ENCODE measurements at places on chromosomes 1 and 21.

DNA sequence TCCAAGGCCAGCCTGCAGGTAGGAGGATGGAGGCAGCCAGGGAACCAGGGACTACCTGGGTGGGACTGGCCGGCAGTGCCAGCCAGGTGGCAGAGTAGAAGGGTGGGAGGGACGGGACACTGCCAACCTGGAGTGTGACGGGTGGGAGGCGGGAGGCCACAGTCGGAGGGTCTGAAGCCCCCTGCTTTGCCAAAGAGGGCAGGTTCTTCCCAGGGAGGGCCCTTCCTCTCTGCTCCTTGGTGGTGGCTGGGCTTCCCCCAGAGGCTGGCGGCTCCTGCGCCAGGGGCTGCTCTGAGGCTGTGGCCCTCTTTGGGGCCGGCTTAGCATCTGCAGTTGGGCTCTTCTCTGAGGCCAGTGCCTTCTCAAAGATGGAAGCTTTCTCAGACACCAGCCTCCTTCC, 8.7 kb upstream of the TNNT2 start:
- no peak for DNase-seq

- DNase-seq = no peak
Observed at GRCh38 chr1:224054611-224055010, 59.3 kb upstream of the FBXO28 start.

DNA sequence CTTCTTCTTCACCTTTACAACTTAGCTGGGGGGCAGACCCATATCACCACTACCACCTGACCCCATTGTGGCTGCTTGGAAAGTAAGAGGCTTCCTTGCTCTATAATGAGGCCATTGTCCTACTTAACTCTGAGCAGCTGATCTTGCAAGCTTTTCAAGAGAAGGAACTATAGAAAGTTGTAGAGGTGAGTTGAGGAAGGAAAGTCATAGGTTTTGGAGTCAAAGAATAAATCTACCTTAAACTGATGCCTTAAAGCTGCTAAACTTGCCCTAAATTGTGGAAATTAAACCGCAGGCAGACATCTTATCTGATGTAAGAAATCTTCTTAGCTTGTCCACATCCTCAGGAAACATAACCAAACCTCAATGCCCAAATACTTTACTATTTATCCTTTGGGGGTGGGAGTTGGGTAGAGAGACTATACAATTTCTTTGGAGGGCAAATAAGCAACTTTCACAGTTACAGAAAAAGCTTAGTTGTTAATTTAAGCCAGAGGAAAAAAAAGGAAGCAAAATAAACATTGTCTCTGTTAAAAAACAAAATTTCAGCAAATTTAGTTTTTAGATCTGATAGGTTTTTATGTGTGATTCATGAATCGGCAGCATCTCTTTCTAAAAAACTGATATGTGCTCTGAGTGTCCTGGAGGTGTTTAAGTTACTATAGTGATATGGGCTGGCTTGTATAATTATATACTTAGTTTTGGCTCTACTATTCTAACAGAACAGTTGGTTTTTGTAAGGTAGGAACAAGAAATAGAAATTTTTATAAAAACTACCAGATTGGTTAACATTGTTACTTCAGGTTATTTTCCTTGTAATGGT, 4.7 kb downstream of the IL23R start:
- no peak for DNase-seq

DNA sequence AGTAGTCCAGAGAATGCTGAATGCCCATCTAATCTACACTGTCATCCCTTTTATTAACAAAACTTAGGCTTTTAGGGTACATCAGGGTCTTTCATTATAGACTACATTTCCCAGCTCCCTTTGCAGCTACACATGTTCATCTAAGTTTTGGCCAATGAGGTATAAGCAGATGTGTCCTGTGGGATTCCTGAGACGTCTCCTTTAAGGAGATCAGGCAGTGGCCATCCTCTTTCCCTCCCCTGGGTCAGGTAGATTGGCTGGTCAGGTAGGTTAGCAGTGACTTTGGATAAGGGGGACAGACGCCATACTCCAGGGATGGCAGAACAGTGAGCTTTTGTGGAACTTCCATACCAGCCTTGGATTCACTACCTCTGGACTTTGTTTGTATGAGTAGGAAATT, 188.3 kb downstream of the FGGY start:
- no peak for DNase-seq

DNA sequence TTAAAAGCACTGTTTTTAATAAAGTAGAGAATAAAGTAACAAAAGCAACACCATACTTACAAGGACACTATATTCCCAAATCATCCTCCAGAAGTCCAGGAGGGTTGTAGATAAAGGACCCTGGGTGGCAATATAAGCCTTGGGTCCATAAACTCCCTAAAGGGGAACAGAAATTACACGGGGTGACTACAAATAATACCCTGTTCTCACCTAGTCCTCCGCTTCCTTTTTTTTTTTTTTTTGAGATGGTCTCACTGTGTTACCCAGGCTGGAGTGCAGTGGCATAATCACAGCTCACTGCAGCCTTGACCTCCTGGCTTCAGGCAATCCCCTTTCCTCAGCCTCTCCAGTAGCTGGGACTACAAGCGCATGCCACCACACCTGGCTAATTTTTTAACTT, 13.1 kb downstream of the PTPN22 start:
- no peak for DNase-seq

DNA sequence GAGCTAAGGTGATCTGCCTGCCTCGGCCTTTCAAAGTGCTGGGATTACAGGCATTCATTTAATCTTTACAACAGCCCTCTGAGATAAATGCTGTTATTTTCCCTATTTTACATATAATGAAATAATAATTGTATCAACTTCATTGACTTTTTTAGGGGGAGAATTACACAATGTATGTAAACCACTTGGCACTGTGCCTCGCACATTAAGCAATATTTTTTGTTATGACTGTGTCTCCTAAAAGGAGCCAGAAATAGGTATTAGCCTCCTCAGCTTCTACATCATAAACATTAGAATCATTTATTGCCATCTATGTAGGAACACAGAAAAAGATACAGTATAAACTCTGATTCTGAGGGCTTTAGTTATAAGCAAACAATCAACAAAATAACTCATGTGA, 1.1 kb upstream of the DNAJC28 start:
- DNase-seq = no peak

GRCh38 chr21:27224169-27224568, 257.3 kb upstream of the ADAMTS5 start:
- no peak for DNase-seq

DNA sequence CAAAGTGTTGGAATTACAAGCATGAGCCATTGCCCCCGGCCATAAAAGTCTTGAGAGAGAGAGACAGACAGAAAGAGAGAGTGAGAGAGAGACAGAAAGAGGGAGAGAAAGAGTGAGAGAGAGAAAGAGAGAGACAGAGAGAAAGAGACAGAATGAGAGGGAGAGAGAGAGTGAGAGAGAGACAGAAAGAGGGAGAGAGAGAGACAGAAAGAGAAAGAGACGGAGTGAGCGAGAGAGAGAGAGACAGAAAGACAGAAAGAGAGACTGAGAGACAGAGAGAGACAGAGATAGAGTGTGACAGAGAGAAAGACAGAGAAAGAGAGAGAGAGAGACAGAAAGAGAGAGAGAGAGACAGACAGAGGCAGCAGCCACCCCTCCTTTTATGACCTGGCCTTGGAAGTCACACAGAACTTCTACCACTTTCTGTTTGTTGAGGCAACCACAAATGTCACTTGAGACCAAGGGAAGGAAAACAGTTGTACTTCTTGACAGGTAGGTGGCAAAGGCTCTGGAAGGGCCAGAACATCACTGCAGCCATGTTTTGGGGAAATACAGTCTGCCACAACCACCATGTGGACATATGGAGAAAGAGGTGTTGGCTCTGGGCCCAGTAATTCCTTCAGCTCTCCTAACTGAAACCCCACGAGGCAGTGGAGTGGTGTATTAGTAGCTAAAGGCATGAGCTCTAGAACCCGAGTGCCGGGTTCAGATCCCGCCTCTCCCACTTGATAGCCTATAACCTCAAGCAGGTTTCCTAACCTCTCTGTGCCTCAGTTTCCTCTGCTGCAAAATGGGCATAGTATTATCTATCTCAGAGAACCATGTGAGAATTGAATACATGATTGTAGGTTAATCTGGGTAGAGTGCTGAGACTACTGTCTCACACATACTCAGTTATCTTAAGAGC, 50.6 kb downstream of the TNFRSF8 start:
- no peak for DNase-seq

DNA sequence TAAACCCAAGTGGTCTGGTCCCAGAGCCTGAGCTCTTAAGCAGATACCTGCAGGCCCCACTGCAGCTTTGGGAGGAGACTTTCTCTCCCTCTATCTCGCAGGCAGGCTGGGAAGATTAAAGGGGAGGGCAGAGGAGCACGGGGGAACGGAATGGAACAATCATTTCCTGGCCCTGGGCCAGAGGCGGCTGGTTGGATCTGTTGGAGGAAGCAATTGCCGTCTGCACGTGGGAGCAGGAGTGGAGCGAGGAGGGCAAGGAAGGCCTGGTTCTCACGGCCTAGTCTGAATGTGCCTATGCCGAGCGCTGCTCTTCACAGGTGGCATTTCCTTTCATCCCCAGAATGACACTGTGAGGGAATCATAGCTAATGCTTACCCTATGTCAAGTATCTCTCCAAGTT, 23.7 kb downstream of the NKAIN1 start:
- no peak for DNase-seq

GRCh38 chr1:2811533-2811918, 10.0 kb upstream of the TTC34 start:
- no peak for DNase-seq

GRCh38 chr1:17486242-17486641, 46.8 kb upstream of the RCC2 start:
- no peak for DNase-seq

DNA sequence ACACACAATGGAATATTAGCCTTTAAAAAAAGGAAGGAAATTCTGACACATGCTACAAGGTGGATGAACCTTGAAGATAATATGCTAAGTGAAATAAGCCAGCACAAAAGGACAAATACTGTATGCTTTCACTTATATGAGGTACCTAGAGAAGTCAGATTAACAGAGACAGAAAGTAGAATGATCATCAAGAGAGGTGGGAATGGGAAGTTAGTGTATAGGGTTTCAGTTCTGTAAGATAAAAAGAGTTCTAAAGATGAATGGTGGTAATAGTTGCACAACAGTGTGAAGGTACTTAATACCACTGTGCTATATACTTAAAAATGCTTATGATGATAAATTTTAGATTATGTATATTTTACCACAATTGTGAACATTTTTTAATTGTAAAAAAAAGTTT, 7.2 kb downstream of the RPAP2 start:
- DNase-seq = no peak

DNA sequence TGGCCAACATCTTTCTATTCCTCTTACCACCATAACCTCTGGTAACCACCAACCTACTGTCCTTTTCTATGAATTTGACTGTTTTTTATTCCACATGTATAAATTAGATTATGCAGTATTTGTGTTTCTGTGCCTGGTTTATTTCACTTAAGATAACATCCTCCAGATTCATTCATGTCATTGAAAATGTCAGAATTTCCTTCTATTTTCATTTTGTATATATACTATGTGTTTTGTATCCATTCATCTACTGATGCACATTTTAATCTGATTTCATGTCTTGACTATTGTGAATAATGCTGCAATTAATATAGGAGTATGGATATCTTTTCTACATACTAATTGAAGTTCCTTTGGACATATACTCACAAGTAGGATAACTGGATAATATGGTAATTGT, 403.2 kb downstream of the NCAM2 start:
- no peak for DNase-seq

GRCh38 chr1:51592711-51593110, 24.2 kb upstream of the OSBPL9 start:
- no peak for DNase-seq

GRCh38 chr21:19276665-19277064, 873.1 kb upstream of the TMPRSS15 start:
- no peak for DNase-seq

- DNase-seq = no peak
Observed at GRCh38 chr1:5640845-5641244, 351.4 kb downstream of the NPHP4 start.

DNA sequence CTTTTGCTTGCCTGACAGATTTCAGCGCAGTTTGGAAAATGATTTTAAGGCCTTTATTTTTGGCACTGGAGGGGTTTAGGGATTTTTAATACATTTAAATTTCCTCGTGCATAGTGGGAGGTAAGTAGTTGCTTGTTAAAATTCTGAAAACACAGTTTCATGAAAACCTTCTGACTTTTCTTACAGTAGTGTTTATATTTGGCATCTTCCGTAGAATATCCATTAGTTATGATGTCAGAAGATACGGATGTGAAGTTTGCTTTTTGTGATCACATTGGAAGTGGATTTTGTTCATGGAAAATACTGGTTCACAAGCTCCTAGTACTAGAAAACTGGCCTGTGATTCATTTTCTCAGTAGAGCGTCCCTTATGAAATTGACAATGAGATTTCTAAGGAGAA, 1.3 kb downstream of the RABGAP1L start:
- no peak for DNase-seq

GRCh38 chr21:15352009-15352408, 287.2 kb upstream of the NRIP1 start:
- no peak for DNase-seq

DNA sequence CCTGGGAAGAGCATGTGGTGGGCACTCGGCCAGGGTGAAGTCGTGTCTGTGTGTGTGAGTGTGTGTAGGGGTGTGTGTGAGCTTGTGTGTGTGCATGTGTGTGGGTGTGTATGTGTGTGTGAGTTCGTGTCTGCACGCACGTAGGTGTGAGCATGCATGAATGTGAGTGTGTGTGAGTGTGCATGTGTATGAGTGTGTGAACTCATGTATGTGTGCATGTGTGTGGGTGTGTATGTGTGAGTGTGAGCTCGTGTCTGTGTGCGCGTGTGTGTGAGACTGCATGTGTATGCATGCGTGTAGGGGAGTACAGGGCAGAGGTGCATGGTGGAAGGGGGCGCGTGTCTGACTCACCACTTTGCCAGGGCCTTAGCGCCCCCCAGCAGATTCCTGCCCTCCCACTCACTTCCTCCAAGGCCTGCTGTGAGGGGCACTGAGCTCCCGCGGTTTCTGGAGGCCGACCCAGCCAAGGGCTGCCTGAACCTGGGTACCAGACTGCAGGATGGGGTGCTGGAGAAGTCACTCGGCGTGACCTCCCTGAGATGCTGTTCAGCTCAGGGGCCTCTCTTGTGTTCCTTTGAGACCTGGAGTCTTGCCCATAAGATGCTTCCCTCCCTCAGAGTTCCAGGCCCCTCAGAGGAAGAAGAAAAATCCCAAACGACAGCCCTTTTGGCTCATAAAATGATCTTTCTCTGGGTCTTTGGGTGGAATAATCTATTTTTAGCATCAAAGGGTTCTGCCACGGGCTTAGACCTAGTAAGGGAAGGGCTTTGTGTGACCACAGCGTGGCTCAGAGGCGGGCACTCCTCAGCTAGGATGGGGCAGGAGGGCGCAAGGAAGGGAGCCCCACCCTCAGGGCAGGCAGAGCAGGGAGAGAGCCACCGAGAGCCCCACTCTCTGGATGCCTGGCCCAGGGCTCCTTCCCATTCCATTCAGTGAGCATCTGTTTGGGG, 41.1 kb upstream of the RUNX3 start:
- DNase-seq = no peak

GRCh38 chr1:110364221-110364620, 25.0 kb downstream of the RBM15 start:
- DNase-seq = no peak

All from neural crest cell (in vitro differentiated cells).